ENCODE measurements at places on chromosomes 7 and 10.

GRCh38 chr7:47452295-47452694, 129.6 kb downstream of the TNS3 start:
- DNase-seq, result no peak

DNA sequence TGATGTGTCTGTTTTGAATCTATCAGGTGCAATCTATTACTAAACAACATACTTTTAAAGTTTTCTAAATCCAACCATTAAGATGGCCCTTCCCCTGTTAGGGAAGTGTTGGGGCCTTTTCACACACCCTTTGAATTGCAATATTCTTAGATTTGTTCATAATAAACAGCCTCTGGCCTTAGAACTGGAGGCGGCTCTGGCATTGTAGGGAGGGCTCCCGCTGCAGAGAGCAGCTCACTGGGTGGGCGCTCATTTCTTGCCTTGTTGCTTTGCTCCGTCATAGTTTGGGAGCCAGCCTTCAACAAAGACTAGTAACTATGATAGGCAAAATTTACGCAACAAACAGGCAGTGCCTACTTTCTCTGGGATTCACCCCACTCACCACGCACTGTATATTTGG, 4.2 kb upstream of the HOXA10 start:
- no peak for DNase-seq

DNA sequence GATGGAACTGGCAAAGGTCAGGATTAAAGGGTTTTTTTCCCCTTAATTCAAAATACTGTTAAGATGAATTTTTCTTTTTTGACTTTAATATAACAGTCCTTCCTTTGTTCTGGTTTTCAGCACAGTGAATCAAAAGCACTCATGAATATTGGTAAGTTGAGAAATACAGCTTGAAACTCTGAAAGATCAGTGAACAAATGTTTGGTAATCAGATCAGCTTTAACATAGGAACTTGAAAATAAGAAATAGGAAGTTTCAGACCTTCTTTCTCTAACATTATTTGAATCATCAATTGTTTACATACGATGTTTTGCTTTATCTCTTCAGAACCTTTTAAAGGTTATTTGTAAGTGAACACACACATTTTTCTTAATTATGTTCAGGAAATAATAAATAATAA, 90.5 kb downstream of the SGMS1 start:
- DNase-seq, result no peak

DNA sequence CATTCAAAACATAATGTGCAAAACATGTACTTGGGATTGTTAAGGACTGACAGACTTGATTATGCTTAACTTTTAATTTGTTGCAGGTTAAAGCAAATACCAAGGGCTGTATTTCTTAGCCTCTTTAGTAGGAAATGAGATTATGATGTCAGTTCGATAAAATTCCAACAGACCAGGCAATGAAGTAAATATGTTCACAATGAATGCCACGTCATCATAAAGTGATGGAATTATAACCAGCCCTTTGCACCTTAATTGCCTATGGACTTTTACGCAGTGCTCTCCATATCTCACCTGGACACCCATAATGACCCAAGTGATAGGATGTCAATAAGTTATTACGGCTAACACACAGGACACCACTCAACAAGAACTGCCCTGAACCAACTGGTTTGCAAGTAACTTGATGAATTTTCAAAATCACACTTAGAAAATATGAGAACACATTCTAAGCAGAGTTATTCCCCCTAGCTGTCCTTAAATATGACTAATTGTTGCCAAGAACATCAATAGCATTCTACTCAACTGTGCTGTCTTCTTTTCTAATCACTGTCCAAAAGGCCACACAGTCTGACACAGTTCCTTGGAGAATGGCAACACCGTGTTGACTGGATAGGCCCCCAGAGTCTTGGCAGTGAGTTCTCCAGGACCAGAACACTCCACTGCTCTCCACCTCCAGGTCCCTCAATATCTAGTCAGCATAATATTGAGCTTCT, 115.0 kb downstream of the CHCHD3 start:
- no peak for DNase-seq

GRCh38 chr7:117592011-117592635, 112.3 kb downstream of the CFTR start:
- no peak for DNase-seq

DNA sequence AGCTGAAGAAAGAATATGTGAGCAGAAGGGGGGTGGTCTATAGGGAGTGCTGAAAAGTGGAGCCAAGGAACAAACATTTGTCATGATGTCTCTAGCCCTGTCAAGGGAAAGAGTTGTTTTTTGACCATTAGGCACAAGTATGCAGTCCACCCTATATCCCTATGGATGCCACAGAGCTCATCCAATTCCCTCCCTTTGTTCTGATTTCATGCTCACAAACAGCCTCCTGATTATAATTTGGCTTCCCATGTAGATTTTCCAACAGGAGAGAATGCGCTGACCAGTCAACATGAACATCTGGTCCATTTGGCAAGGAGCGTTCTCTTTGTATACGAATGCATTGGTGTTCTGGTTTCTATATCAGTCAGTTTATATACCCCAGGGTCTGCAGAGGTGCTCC, 12.1 kb upstream of the CEP41 start:
- DNase-seq, result no peak
